BJ (cell line): ENCODE measurements at places on chromosomes 3 and 15. TPM values are rescaled to one million over a fixed set of nuclear protein-coding genes. Genes with fewer than 3 reads are reported as not detected.
A peak's percentile ranks its signal among the peaks of the same experiment; 100 is the strongest.

DNA sequence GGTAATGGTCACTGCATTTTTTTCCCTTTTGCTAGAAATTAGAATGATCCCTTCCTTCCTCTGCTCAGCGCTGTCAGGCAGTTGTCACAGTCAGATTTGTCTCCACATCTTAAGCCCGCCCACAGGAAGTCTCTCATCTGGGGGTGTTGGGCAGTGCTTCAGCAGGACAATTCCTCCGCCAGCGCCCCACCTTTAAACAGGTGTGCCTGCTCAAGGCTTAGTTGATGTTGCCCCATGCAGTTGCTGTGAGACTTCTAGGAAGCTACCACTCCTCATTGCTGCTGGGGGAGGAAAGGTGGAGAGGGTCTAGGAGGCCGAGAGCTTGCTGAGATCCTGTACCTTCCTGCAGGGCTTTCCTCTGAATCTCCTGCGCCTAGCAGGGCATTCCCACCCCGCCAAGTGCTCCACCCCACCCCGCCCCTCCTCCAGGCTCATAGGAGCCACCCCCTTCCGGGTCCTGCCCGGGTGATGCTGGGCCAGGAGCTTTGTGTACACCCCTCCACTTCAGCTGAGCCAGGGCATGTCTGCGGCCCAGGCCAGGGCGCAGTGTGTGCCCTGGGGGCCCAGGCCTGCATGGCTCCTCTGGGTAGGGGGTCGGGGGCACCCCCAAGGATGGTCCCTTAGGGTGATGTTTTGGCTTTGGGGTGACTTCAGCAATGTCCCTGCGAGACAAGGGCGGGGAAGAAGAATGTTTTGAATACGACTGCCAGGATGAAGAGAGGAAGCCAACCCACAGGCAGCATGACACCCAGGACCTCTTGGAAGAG lies 68.7 kb downstream of the TRAK1 start:
- no peak for DNase-seq

The GOLGA6L7 gene
- not detected in 2 replicates for polyA plus RNA-seq

GRCh38 chr3:185330644-185331043 lies 32.3 kb upstream of the MAP3K13 start:
- DNase-seq = no peak

The CYP8B1 gene
- polyA plus RNA-seq = not detected in 2 replicates

The GNAT1 gene
- not detected in 2 replicates for polyA plus RNA-seq

- no peak for DNase-seq
Measured at GRCh38 chr3:78888635-78889034, 879.2 kb downstream of the ROBO1 start.

DNA sequence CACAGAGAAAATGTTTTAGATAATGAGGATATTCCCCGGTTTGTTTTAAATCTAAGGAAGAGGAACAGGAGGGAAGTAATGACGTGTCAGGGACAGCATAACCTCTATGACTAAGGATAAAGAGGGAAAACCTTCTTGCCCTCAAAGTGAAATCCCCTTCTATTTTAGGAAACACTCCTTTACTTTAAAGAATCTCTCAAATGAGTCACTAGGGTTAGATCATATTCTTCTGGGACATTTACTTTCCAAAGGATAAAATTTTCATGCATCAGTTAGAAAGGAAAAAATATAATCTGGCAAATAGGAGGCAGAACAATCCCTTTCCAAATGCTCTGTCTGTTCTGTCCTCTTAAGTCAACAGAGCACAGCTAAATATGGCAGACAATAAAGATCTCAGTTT lies 43.2 kb upstream of the UBE2E2 start:
- DNase-seq = peak; percentile 64
